Thymus (tissue), 14 donors: ENCODE measurements at places on chromosomes 12 and 14.

DNA sequence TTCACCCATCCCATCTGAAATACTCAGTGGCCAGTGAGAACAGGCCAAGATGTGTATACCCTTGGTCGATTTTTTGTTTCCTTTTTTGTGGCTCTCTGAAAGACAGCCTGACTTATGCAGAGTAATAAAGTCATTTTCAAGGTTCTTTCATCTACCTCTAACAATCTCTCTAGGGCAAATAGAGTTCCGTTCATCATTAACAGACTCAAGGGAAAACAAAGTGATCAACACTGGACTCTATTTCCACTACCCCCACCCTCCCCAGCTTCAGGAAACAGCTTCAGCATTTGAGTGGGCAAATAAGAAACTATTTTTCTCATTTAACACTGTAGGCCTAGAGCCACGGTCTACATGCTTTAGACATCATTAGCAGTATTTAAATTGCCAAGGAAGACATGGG is 15.9 kb downstream of the PRKAB1 start:
- DNase-seq = no peak

DNA sequence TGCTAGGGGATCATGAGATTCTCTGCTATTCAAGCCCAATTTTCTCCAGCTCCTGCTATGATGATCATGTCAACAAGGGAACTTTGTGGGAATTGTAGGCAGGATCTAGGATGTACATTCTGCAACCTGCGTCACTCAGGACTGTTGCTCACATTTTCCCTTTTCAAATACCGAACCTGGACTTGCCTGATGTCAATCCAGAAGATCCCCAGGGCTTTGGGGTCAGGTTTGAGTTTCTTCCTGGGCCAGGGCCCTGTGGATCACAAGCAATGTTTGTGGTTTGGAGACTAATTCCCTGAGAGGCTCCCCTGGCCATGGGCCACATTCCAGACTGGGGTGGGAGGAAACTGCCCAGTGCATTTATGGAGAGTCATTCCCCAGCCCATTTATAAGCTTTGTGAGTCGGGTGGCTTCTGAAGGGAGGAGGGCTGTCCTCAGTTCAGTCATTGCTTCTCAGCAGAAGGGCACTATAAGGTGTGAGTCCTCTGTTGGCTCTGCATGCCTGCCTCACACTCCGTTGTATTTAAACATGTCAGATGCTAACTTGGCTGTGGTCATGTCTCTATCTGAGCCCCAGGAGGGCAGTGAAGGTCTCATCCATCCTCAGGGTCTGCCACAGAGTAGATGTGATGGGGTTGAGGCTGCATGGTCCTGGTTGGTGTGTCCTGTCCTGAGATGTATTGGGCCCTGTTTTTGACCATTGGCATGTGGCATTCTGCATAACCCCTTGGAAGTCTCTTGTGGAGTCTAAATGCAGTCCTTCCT is 6.5 kb downstream of the KRT86 start:
- no peak for DNase-seq

- DNase-seq = no peak
These were observed 4.5 kb downstream of the NOP2 start for GRCh38 chr12:6563448-6564050.

GRCh38 chr12:27869567-27869966 is 89.5 kb upstream of the MANSC4 start:
- DNase-seq = no peak

GRCh38 chr14:73258845-73259611 is 21.7 kb downstream of the PAPLN start:
- DNase-seq = no peak

GRCh38 chr14:74882103-74882920 is 596 bp downstream of the DLST start:
- DNase-seq = no peak

GRCh38 chr12:53532524-53533445 is 25.5 kb upstream of the NPFF start:
- no peak for DNase-seq

GRCh38 chr12:5184186-5184585 is 140.5 kb downstream of the KCNA5 start:
- DNase-seq = no peak

GRCh38 chr14:75426332-75427125 is 1.3 kb upstream of the JDP2 start:
- DNase-seq = no peak

DNA sequence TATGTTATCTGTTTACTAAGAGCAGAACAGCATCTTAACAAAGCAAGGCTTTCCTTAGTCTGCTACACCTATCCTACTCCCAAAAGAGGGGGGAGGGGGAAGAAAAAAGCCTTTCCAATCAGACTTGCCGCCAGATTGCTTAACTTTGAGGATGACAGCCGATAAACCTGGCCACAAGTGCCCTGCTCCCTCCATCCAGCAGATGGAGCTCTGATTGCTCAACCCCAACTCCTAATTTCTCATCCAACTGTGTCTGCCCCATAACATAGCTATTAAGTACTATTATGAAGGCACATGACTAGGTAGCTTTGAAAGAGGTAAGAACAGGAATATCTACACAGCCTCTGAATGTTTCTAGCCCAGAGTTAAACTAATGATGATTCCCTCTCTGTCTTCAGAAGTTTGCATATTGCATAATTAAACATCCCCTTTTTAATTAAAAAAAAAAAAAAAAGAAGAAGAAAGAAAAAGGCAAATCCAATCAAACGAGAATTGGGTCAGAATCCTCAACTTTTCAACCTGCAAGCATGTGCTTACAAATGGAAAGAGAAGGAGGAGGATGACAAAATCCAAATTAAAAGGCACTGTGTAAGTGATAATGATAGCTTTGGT is 247.4 kb downstream of the GALC start:
- DNase-seq = no peak

DNA sequence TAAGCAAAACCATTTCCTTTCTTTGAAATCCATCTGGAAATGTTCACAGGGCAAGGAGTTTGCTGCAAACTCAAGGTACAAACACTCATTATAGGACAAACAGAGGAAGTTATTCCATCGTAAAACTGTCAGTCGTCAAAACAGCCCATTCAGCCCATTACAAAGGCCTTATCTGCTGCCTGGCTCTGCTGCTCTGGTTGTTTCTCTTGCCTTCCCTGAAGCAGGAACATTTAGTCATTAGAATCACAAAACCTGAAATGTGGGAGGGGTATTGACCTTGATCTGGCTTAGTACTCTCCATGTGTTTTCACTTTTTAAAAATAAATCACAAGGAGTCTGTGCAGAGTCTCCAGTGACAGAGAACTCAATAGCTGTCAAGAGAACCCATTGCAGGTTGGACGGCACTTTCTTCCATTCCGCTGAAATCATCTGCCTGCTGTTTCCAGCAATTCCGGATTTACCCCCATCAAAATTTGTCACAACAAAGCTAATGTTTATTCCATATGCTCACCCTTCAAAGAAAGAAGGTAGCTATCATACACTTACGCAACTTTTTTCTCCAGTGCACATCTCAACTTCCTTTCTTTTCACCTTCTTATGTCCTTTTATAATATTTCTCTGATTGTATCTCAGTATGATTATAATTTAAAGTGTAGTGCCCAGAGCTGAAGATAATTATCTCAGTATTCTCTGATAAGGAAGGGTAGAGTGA is 24.6 kb upstream of the ITPR2 start:
- DNase-seq = no peak

DNA sequence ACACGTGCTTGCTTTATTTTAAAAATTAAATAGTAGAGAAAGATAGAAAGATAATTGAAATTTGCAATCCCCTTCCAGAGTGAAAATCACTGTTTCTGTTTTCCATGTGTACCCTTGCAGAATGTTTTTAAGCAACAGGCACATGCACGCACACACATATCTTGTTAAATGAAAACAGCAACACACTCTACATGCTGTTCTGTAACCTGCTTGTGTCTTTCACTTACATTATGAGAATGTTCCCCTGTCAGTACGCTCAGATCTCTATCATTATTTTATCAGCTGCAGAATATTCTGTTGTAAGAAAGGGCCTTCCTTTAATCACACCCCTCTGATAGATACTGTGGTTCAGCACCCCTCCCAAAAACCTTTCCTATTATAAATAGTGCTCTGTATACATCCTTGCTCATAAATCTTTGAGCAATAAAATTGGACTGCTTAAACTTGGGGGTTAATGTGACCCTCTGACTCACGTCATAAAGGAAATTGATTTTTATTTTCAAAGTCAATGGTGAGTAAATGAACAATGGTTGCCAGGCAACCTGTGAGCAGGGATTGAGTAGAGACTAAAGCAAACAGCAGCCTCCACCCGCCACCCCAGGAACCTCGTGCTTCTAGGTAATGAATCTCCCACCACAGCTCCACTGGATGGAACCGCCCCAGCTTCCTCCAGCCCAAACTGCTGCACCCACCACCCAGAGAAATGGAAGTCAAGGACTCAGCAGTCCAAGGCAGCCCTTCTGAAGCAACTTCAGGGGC is 31.9 kb upstream of the CHGA start:
- DNase-seq = no peak

- DNase-seq = peak; percentile 80
These were observed 23.5 kb downstream of the DCAF5 start for GRCh38 chr14:69129264-69129880.

- DNase-seq = peak; percentile 82
These were observed 11.5 kb upstream of the NUP107 start for GRCh38 chr12:68675101-68675842.

GRCh38 chr12:76420222-76420621 is 72.0 kb upstream of the BBS10 start:
- no peak for DNase-seq

- DNase-seq = no peak
These were observed 678 bp downstream of the MDM1 start for GRCh38 chr12:68331500-68331868.

- DNase-seq = no peak
These were observed 101.5 kb downstream of the RPAP3 start for GRCh38 chr12:47604221-47604873.

GRCh38 chr14:104545151-104545941 is 34.2 kb upstream of the C14orf180 start:
- DNase-seq = no peak

DNA sequence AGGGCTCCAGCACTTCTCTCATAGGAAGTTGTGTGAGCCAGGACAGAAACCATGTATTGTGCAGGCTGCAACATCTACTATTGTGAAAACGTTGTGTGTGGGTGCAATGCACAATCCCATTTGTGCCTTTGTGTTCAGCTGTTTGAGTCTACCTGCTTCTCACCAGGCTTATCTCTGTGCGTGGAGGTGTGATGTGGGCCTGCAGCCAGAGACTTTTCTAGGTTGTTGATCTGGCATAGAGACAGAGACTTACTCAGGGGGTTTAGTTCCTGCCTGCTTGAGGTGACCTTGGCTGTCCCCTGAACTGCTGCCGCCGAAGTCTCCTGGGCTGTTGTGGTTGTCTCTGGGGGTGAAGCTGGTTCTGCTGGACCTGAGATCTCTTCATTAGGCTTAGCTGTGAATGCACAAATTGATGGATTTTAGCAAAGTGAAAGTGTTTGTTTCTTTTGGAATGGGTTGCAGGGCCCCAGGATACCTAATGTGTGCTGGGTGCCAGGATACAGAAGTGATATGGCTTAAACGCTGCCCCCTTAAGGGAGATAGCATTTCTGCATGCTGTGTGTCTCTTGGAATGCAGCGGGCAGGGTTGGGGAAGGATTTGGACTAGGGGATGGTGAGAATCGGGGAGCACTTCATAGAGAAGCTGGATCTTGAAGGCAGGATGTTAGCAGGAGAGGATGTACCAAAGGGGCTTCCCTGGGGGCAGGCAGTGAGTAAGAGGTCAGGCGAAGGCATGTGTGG is 2.5 kb downstream of the LACRT start:
- no peak for DNase-seq

GRCh38 chr12:54059668-54060067 is 6.0 kb downstream of the HOXC4 start:
- no peak for DNase-seq

DNA sequence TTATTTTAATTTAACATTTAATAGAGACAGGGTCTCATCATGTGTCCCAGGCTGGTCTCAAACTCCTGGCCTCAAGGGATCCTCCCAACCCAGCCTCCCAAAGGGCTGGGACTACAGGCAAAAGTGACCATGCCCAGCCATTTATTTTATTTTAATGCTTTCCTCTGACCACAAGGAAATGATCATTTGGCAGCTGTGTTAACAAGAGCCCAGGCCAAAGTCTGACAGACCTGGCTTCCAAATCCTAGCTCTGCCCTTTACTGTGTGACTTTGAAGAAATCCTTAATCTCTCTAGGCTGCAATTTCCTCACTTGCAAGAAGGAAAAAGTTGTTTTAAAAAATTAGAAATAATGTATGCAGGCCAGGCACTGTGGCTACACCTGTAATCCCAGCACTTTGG is 16.7 kb upstream of the GCH1 start:
- DNase-seq = no peak

DNA sequence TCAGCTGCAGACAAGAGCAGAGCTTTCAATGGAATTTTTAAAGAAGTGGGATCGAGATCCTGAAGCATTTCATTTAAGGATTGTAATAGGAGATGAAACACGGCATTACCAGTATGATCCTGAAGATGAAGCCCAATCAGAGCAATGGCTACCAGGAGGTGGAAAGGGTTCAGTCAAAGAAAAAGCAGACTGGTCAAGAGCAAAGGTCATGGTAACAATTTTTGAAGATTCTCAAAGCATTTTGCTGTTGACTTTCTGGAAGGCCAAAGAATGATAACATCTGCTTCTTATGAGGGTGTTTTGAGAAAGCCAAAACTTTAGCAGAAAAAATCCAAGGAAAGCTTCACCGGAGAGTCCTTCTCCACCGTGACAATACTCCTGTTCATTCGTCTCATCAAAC is 204.3 kb upstream of the EEA1 start:
- DNase-seq = no peak

DNA sequence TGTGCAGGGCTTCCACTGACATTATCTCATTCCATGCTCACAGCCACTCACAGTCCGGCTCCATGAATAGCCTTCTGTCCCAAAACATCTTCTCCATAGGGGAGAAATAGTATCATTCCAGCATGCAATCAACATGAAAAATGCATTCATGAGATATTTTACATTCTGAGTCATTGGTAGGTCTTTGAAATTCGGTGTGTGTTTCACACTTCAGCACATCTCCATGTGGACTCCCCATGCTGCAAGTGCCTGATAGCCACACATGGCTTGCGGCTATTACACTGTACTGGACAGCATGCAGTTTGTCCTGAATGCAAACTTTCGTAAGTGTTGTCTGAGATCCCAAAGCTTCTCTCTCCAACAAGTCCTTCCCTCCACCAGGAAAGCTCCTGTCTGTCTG is 449.3 kb downstream of the MED13L start:
- DNase-seq = no peak

- DNase-seq = no peak
These were observed 5.6 kb downstream of the RIC8B start for GRCh38 chr12:106780010-106780631.

DNA sequence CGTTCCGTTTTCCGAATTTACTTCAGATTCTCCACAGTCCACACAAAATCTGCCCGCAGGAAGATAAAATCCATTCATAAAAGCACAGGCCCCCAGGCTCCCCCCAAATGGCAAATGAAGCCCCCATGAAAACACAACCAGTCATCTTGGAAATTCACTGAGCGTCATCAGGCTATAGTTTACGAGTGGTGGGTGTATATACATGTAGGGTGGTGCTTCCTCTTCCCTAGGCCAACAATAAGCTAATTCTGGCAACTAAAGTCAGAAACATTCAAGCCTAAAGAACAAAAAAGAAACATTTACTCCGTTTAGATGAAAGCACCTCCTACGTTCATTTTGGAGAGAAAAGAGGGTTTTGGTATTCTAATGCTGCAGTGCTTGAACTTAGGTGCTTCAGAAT is 5.8 kb downstream of the GPR68 start:
- no peak for DNase-seq
